ENCODE measurements at places on chromosomes 12 and 14. TPM values are rescaled to one million over a fixed set of nuclear protein-coding genes. Genes with fewer than 3 reads are reported as not detected.

The PPHLN1 gene
- total RNA-seq = 42.7 TPM

The MGST1 gene
- total RNA-seq = 712 TPM

DNA sequence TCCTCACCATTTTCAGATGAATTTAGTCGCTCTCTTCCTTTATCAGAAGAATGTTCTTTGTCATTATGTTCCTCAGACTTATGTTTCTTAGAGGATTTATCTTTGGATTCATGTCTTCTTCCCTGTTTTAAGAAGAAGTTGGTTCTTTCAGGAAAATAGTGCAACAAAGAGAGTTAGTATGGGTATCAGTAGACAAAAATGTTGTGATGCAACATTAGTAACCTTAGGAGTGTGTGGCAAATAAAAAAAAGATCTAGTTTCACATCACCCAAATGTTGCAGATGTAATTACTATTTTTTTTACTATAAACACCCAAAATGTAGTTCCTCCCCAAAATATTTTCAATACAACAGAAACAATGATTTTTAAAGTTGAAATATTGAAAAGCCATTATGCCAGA lies 7.8 kb downstream of the RSRC2 start:
- DNase-seq = no peak

- DNase-seq = no peak
These were observed 122.1 kb downstream of the CPNE8 start for GRCh38 chr12:38783304-38783703.

DNA sequence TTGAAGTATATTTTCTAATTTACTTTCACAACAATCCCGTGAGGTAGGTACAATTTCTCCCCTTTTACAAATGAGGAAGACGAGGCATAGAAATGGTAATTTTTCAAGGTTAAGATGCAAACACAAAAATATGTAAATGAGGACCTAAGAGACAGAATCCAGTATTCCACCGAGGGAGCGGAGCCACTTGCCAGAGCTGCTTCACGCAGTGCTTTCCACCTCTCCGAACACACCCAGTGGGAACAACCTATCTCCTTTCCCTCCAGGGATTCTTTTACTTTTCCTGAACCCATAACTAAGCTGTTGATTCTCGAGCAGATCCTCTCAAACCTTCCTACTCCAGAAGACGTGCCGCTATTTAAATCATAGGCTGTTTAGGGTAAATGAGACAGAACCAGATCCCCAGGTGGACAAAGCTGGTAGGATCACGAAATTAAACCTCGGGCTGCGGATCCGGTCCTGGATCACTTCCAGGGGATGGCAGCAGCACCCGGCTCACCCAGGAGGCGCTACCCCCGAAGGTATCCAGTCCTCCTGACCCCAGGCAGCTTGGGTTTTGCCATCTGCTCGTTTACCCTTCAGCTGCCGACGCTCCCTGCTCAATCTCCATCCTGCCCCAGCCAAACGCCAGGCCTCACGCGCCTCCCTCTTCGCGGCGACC lies 1.5 kb downstream of the DDHD1 start:
- DNase-seq = no peak
